ENCODE measurements at places on chromosomes 2 and 18. TPM values are rescaled to one million over a fixed set of nuclear protein-coding genes. Genes with fewer than 3 reads are reported as not detected.
A peak's percentile ranks its signal among the peaks of the same experiment; 100 is the strongest.

Gene SIX2
- not detected for total RNA-seq

Gene LYG2
- total RNA-seq = not detected

GRCh38 chr2:206881708-206882410 is 57.5 kb upstream of the CPO start:
- no peak for DNase-seq
- no peaks in the 10 kb centered on the region for H3K4me1 ChIP-seq
- no peak overlapping the region for H3K27ac ChIP-seq
- no peaks in the 10 kb centered on the region for H3K36me3 ChIP-seq

Gene ALS2
- total RNA-seq = 14.3 TPM

Gene CAPN14
- 0.65 TPM for total RNA-seq

- no peak overlapping the region for H3K27ac ChIP-seq
- no peaks in the 10 kb centered on the region for H3K4me1 ChIP-seq
- no peak overlapping the region for H3K4me3 ChIP-seq
- H3K27me3 ChIP-seq = no peaks in the 10 kb centered on the region
- DNase-seq = no peak
Measured at GRCh38 chr18:8501044-8501443, 108.2 kb upstream of the RAB12 start.

Gene ZNF804A
- total RNA-seq = not detected

Gene POTEE
- total RNA-seq = 0.32 TPM

DNA sequence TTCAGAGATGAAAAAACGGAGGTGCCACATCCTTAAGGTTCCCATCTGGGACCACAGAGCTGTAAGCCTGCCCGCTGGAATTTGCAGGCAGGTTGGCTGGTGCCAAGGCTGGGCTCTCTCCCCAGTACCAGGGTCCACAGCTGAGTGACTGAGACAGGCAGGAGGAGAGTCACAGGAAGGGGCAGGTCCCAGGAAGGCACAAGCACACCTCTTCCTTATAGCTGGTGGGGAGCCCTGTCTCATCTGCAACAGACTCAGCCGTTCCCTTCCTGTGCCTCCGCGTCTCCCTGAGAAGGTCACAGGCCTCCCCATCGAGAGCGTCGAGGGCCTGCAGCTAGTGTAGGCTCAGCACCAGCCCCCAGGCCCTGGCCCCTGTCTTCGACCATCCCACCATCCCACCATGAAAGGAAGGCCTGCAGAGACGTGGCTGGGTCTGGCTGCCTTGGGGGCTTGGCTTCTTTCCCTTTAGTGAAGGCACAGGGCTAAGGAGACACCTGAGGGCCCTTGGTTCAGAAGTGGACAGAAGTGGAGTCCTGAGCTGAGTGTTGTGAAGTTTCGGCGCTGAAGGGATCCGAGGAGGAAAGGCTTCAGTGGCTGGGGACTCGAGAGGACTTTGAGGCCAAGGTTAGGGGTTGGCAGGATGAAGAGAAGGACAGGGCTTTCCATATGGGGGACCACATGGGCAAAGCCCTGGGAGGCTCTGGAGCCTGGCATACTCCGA is 26.8 kb downstream of the GLI2 start:
- peaks cover 7% of the 10 kb centered on the region for H3K27me3 ChIP-seq
- DNase-seq = no peak
- H3K4me1 ChIP-seq = no peaks in the 10 kb centered on the region
- no peaks in the 10 kb centered on the region for H3K36me3 ChIP-seq
- H3K4me3 ChIP-seq = no peak overlapping the region
- H3K27ac ChIP-seq = no peak overlapping the region

DNA sequence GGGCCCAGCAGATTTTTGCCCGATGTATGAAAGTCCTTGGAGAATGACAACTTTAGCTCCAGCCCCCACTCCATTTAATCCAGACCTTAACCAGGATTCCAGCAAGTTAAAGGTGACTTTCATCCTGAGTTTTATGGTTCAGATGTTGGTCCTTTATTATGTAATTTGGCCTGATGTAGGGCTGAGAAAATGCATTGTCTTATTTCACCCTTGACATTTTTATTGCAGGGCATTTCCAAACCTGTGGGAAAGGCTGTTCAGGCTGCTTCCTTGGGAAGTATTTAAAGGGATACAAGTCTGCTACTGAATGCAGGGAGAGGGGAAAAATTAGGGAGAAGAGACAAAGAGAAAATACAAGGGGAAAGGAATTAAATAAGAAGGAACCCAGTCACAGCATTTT is 48.8 kb downstream of the ASB1 start:
- H3K27me3 ChIP-seq = no peaks in the 10 kb centered on the region
- peaks cover 23% of the 10 kb centered on the region for H3K36me3 ChIP-seq
- no peaks in the 10 kb centered on the region for H3K4me1 ChIP-seq
- DNase-seq = no peak
- no peak overlapping the region for H3K4me3 ChIP-seq
- no peak overlapping the region for H3K27ac ChIP-seq

Gene XIRP2
- total RNA-seq = not detected

GRCh38 chr18:22674272-22674671 is 256.6 kb upstream of the CTAGE1 start:
- H3K27ac ChIP-seq = no peak overlapping the region
- H3K4me3 ChIP-seq = no peak overlapping the region
- H3K36me3 ChIP-seq = no peaks in the 10 kb centered on the region
- H3K27me3 ChIP-seq = peaks cover 7% of the 10 kb centered on the region
- no peaks in the 10 kb centered on the region for H3K4me1 ChIP-seq
- DNase-seq = no peak

GRCh38 chr2:57881998-57882888 is 164.4 kb upstream of the VRK2 start:
- H3K27me3 ChIP-seq = no peaks in the 10 kb centered on the region
- H3K36me3 ChIP-seq = no peaks in the 10 kb centered on the region
- no peak overlapping the region for H3K4me3 ChIP-seq
- DNase-seq = no peak
- no peaks in the 10 kb centered on the region for H3K4me1 ChIP-seq
- H3K27ac ChIP-seq = no peak overlapping the region

- peak overlapping the region; percentile 42 for H3K4me3 ChIP-seq
- H3K36me3 ChIP-seq = peaks cover 61% of the 10 kb centered on the region
- H3K27me3 ChIP-seq = no peaks in the 10 kb centered on the region
- peak; percentile 66 for DNase-seq
Measured at GRCh38 chr2:7437716-7438632, 520.8 kb downstream of the RNF144A start.

DNA sequence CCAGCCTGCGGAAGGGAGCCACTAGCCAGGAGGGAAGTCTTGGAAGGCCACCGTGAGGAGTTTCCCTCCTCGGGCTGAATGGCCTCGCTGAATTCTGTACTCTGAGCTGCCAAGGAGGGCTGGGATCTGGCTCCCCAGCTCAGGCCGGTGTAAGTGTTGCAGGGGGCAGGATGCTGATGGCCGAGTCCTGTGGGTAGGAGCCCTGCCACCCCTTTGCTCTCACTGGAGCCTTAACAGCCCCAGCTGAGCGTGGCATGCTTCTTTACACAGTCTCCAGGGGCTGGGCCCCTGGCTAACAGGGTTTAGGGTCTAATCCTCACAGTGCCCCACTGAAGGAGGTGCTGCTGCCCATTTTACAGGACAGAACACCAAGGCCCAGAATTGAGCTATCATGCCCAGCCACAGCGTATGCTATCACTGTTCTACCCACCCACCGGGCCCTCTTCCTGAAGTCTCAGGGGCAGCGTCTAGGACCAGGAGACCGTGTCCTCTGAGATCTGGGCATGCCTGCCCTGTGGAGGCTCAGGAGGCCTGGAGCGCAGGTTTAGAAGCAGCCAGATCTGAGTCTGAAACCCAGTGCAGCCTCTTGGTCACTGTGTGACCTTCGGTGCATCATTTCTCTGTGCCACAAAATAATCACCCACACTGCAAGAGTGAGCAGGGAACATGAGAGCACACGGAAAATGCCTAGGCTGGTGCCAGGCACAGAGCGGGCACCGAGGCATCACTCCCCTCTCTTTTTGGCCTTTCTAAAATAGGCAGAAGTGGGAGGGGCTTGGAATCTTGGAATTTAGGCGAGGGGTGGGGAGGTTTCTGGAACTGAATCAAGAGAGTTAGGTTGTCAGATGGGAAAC is 42.9 kb downstream of the TMEM37 start:
- no peaks in the 10 kb centered on the region for H3K4me1 ChIP-seq
- H3K27ac ChIP-seq = no peak overlapping the region
- H3K27me3 ChIP-seq = peaks cover 11% of the 10 kb centered on the region
- H3K4me3 ChIP-seq = no peak overlapping the region
- H3K36me3 ChIP-seq = no peaks in the 10 kb centered on the region

Gene SERPINB12
- not detected for total RNA-seq

Gene ANKZF1
- 117 TPM for total RNA-seq

Gene BOLL
- not detected for total RNA-seq

Gene COL3A1
- total RNA-seq = 0.12 TPM

Gene DNAJC5G
- total RNA-seq = 0.31 TPM

DNA sequence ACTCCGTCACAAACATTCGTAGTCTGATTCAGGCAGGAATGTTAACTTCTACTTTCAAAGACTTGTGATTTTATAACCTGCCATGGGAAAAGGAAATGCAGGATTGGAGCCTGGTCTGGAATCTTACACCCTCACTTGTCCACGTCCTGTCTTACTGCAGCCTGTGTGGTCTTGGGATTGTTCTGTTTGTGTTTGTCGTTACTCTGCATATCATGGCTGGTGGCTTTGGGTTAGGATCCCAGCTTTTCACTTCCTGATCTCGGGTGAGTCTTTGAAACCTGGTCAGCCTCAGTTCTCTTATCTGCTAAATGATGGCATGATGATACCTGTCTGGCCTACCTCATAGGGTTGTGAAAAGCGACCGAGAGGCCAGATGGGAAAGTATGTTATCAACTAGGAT is 34.6 kb downstream of the SH3BP4 start:
- no peak overlapping the region for H3K27ac ChIP-seq
- no peaks in the 10 kb centered on the region for H3K36me3 ChIP-seq
- no peaks in the 10 kb centered on the region for H3K4me1 ChIP-seq
- H3K4me3 ChIP-seq = no peak overlapping the region
- no peaks in the 10 kb centered on the region for H3K27me3 ChIP-seq
- no peak for DNase-seq

Gene RGPD4
- total RNA-seq = not detected

Gene ABHD1
- total RNA-seq = 0.72 TPM

- H3K27me3 ChIP-seq = no peaks in the 10 kb centered on the region
- H3K36me3 ChIP-seq = peaks cover 14% of the 10 kb centered on the region
- DNase-seq = no peak
- peaks cover under 1% of the 10 kb centered on the region for H3K4me1 ChIP-seq
- H3K4me3 ChIP-seq = no peak overlapping the region
Measured at GRCh38 chr2:39731546-39731945, 47.5 kb downstream of the THUMPD2 start.

Gene INPP5D
- 69.3 TPM for total RNA-seq

Gene ZSWIM2
- not detected for total RNA-seq

DNA sequence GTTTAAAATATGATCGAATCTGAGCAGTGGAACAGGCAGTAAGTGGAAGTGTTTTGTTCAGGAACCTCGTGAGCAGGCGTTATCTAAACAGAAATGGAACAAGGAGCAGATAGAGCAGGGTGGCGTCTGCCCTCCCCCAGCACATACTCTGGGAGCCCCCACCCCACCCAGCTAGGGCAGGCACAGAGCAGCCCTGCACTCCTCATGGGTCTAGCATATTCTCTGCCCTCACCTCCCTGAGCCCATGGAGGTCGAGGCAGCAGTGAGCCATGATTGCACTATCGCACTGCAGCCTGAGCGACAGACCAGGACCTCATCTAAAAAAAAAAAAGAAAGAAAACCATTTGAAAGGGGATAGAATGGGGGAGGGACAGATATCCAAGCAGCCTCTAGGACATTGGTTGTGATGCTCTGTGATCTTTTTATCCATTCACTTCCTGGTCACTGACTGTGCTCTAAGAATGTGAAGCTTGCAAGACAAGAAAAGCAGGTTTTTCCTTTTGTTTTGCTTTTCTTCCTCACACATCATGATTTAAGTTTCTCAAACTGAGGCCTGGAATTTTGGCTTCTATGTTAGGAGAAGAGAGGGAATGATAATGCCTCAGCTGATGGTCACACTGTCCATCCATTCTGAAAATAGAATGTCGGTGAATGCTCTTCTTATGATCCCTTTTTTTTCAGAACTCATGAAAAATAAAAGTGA is 3.1 kb downstream of the MLPH start:
- H3K36me3 ChIP-seq = peaks cover 13% of the 10 kb centered on the region
- no peak overlapping the region for H3K27ac ChIP-seq
- no peaks in the 10 kb centered on the region for H3K4me1 ChIP-seq
- peaks cover 44% of the 10 kb centered on the region for H3K27me3 ChIP-seq
- H3K4me3 ChIP-seq = no peak overlapping the region

DNA sequence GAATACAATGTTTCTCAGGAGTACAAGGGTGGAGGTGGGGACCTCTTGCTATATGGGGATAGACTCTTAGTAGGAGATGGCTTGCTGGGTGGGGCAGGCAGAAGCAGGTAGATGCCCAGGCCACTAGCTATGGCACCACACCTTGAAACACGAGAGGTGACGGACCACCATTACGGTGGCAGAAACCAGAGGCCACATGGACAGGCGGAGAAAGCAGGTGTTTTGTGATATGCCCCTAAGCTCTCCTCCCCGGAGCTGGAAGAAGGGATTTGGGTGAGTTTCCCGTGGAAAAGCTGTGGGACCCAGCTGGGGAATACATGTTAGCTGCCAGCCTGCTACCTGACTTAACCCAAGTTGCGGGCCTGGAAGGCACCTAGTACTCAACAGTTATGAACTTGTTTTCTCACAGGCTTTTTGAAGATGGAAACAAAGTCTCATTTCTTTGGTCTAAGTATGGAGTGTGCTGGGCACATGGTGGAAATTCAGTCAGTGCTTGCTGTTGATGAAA is 16.7 kb downstream of the PLA2R1 start:
- peaks cover 22% of the 10 kb centered on the region for H3K4me1 ChIP-seq
- H3K27me3 ChIP-seq = peaks cover 13% of the 10 kb centered on the region
- H3K36me3 ChIP-seq = no peaks in the 10 kb centered on the region
- no peak overlapping the region for H3K27ac ChIP-seq
- no peak for DNase-seq
- no peak overlapping the region for H3K4me3 ChIP-seq

- no peak overlapping the region for H3K27ac ChIP-seq
- H3K27me3 ChIP-seq = no peaks in the 10 kb centered on the region
- DNase-seq = no peak
Measured at GRCh38 chr18:32588191-32588590, 117.5 kb upstream of the GAREM1 start.

All from activated T-cell treated with anti-CD3 and anti-CD28 coated beads, Interleukin-2, amount 50 U/mL, for 72 hours (primary cell).